ENCODE measurements at places on chromosomes 3 and 15.

GRCh38 chr15:73992594-73992898 is 451 bp upstream of the STOML1 start:
- no peak for DNase-seq

DNA sequence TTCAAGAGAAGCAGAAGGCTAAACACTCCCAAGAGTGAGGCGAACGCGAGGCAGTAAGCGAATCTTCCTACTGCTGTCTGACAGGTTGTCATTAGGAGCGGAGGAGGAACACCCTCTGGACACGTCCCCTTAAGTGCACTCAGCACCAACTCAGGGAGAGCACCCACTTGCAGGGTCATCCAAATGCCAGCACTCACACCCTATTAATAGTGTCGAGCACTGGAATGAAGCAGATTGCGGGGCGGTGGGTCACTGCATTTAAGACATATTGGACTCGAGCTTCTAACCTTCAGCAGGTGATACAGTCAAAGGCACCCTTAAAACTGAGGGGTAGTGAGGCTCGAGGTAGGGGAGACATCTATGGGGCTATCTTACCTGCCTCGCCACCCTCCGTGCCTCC is 28.7 kb downstream of the SH3BP5 start:
- no peak for DNase-seq

GRCh38 chr15:70258369-70259027 is 160.8 kb upstream of the TLE3 start:
- no peak for DNase-seq

DNA sequence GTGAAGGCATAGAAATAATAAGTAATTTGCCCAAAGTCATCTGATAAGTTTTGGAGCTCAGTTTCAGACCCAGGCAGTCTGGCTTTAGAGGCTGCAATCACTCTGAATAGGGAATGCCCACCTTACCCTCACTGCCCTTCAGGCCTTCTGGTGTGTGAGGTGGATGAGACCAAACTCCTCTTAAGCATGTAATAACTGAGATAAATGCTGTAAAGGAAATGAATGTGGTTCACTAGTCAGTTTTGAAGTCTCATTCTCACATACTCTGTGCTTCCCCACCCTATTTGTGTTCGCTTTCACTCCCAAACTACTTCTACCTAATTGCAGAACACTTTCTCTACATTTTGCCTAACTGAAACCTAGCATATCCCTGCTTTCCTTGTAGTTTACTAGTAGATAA is 144.1 kb downstream of the FILIP1L start:
- DNase-seq: no peak

- DNase-seq: peak; percentile 73
Observed at GRCh38 chr15:22887157-22887951, 48.9 kb downstream of the NIPA2 start.

DNA sequence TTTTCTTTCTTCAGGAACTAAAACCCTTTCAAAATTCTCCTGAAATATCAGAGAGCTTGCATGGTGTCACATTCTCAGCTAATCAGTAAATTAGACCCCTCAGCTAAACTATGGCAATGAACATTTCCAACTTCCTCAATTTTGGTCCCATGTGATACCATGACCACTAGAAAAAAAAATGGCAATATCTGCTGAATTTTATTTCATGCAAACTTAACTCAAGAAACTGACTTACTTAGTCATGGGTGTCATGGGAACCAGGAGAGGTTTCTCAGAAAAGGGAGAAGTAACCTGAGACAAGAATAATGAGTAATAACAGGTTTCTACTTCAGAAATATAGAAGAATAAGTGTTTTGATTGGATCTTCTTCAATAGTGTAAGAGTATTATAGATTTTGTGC is 784.6 kb upstream of the ALCAM start:
- DNase-seq: no peak

GRCh38 chr15:75493732-75494131 is 42.2 kb upstream of the SIN3A start:
- DNase-seq: no peak

- no peak for DNase-seq
Observed at GRCh38 chr3:99928771-99929744, 111.4 kb downstream of the CMSS1 start.

GRCh38 chr3:197682713-197683112 is 54.0 kb downstream of the RUBCN start:
- no peak for DNase-seq

- DNase-seq: no peak
Observed at GRCh38 chr3:57980416-57980815, 27.8 kb upstream of the FLNB start.

DNA sequence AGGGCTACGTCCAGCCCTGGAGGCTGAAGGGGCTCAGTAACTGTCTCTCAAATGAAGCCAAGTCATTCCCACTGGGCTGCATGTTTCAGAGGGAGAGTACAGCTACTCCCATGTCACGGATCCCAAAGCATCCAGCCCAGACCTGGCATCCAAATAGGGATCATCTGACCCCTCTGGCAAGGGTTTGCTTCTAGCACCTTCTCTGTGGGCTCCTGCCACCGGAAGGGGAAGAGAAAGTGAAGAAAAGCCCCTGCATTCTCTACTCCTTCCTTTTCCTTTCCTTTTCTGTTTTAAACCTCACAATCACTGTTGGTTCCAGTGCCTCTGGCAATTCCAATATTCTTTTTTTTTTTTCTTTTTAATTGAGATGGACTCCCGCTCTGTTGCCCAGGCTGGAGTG is 64.5 kb upstream of the CTSH start:
- no peak for DNase-seq

- DNase-seq: no peak
Observed at GRCh38 chr3:115190747-115191146, 43.7 kb upstream of the ZBTB20 start.

- no peak for DNase-seq
Observed at GRCh38 chr15:25137013-25137412, 182.2 kb downstream of the SNRPN start.
